ENCODE measurements at places on chromosomes 3 and 15. TPM values are rescaled to one million over a fixed set of nuclear protein-coding genes. Genes with fewer than 3 reads are reported as not detected.

Gene RAB43
- 14.0 TPM for total RNA-seq

DNA sequence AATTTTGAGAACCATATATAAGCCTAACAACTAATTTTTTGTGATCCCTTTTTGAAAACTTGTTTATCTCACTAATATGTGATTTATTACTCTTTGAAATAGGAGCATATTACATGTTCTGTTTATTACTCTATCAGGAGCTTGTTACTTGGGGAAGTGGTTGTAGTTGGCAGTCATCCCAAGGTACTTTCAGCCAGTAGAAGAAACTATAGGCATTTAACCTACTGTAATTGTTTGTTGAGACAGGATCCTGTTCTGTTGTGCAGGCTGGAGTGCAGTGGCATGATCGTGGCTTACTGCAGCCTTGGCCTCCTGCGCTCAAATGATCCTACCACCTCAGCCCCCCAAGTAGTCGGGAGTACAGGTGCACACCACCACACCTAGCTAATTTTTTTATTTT, 195.6 kb downstream of the TCF12 start:
- no peak for DNase-seq

DNA sequence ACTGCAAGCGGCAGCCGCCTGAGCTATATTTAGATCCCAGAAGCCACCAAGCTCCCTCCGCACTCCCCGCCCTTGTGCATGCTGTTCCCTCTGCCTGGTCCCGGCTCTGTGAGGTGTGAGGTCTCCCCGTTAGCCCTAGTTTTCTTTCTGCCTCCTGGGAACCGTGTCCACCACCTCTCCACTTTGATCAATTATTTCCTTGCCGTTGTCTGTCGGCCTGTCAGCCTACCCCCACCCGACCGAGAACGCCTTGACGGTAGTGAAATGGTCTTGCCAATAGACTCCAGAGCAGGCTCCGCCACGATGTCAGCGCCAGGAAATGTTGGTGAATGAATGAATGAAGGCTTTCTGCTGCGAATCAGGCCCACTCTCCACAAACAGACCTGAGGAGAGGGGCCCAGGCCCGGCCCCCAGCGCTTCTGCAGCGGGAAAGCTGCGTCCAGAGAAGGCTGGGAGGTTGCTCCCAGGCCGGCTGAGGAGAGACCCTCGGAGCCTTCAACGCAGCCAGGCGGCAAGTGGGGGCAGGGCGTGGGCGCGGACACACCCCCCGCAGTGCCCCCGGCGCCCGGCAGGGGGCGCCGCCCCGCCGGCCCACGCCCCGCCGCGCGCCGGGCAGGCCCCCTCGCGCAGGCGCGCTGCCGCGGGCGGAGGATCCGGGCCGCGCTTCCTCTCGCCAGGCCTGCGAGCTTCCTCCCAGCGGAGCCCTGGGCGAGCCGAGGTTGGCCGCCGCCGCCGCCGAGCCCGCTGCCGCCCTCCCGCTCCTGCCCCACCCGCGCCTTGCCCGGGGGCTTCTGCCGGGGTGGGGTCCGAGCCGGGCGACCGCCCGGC, at the start of gene CSK:
Gene CSK, plus strand, starts transcription at position 650 of the 828 bp plus-strand sequence. CDS start 16,218 bp downstream, outside the sequence.
- no peak for DNase-seq

- no peak for DNase-seq
Observed at GRCh38 chr3:81302045-81302444, 459.4 kb downstream of the GBE1 start.

Gene CCNB2
- total RNA-seq: 74.1 TPM

All from GM12878 (cell line).